ENCODE measurements at places on chromosomes 4 and X. TPM values are rescaled to one million over a fixed set of nuclear protein-coding genes. Genes with fewer than 3 reads are reported as not detected.
A peak's percentile ranks its signal among the peaks of the same experiment; 100 is the strongest.

- no peak for DNase-seq
- peaks cover 22% of the 10 kb centered on the region for H3K4me1 ChIP-seq
- no peak overlapping the region for H3K4me3 ChIP-seq
- no peaks in the 10 kb centered on the region for H3K27me3 ChIP-seq
Measured at GRCh38 chrX:19889582-19890342, 2.4 kb upstream of the SH3KBP1 start.

DNA sequence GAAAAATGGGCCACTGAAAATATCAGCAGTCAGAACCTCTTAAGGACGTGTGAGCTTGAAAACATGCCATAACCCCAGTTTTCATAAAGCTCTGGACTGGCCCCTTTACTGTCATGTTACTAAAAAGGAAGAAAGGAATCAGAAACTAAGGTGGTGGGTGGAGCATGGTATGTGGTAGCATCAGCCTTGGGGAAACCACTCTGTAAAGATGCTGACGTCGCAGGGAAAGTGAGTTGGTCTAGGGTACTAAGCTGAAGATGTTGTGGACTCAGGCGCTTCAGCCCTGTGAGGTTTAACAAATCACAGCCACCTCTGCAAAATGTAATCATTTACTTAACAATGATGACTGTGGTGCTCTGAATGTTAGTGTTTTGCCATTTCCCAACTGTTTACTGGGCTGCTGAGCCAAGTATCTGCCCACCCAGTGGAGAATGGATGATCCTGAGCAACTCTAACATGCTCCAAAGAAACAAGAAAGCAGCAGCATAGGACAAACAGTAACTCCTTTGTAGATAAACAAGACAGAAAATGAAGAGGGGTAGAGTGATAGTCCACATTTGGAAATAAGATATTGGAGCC is 33.4 kb downstream of the C4orf54 start:
- peak; percentile 11 for DNase-seq
- peaks cover 9% of the 10 kb centered on the region for H3K4me1 ChIP-seq
- no peak overlapping the region for H3K27ac ChIP-seq

- H3K4me1 ChIP-seq: peaks cover 82% of the 10 kb centered on the region
- H3K4me3 ChIP-seq: no peak overlapping the region
- H3K27ac ChIP-seq: no peak overlapping the region
- peaks cover 62% of the 10 kb centered on the region for H3K36me3 ChIP-seq
Measured at GRCh38 chr4:102531462-102531861, 30.3 kb downstream of the NFKB1 start.

The SSX2 gene
- total RNA-seq: not detected

DNA sequence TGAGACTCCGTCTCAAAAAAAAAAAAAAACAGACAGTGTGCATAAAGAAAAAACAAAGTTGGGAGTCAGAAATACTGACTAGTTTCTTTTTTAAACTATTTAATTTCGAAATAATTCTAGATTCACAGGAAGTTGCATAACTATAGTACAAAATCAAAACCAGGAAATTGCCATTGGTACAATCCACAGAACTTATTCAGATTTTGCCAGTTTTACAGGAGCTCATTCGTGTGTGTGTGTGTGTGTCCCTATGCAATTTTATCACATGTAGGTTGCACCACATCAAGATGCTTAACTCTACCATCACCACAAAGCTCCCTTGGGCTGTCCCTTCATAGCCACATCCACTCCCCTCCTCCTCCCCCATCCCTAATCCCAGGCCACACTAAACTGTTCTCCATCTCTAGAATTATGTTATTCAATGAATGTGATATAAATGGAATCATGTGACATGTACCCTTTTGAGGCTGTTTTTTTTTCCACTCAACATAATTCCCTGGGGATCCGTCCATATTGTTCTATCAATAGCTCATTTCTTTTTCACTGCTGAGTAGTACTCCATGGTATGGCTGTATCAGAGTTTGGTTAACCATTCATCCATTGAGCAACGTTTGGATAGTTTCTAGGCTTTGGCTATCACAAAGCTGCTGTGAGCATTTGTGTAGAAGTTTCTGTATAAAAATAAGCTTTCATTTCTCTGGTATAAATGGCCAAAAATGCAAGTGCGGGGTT is 16.3 kb upstream of the DDX3X start:
- H3K4me1 ChIP-seq: no peaks in the 10 kb centered on the region
- DNase-seq: no peak
- no peak overlapping the region for H3K4me3 ChIP-seq

DNA sequence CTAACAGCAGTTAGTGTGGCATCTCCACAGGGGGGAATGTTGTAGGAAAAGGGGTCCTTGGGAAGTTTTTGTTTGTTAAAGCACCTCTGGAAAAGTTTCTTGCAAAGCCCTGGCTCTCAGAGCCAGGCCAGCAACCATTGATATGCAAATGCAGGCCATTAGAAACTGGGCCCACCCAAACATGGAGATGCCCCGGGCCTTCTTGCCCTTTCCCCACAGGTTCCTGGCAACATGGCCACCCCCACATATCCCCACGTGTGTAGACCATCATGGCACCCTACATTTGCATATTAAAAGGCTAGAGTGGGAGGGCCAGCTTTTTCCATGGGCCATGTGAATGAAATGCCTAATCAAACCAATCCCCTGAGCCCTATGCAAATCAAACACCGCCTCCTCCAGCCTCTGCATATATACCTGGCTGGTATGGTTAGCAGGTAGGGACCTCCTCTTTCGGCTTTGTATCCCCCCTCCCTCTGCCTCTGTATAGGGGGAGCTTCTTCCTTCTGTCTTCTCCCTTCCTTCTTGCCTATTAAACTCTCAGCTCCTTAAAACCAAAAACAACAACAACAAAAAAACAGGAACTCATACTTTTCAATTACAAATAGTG is 44.0 kb upstream of the ZCCHC13 start:
- no peak overlapping the region for H3K27ac ChIP-seq
- no peak overlapping the region for H3K4me3 ChIP-seq
- peaks cover 52% of the 10 kb centered on the region for H3K36me3 ChIP-seq
- no peaks in the 10 kb centered on the region for H3K27me3 ChIP-seq
- no peak for DNase-seq

DNA sequence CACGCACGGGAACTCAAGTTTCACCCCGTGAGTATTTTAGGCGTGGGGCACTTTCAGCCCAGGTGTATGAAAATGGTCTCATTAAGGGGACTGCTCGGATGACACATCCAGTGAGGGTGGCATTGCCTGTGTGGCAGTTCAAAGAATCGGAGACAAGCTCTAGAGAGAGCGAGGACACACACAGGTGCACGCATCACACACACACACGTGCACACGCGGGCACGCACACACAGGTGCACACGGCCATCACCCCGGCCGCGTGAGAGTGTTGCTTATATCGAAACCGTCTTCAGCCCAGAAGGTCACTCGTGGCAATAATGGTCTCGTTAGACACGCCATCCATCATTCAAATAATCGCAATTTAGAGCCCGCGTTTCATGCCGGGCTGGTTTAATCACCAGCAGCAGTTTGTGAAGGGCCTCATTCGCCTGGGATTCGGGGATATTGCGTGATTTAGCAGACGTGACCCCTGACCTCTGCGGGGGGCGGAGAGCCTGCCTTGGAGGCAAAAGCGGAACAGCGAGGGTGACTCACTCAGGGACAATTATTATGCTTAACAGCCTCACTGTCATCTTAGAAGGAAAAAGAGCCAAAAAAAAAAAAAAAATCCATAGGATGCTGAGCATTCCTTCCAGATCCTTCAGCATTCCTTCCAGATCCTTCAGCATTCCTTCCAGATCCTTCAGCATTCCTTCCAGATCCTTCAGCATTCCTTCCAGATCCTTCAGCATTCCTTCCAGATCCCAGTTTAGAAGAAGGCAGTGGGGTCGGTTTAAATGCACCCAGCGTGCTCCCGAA is 89.4 kb upstream of the PPP2R3B start:
- no peaks in the 10 kb centered on the region for H3K36me3 ChIP-seq
- H3K4me1 ChIP-seq: no peaks in the 10 kb centered on the region
- H3K27ac ChIP-seq: no peak overlapping the region
- H3K4me3 ChIP-seq: no peak overlapping the region

GRCh38 chr4:24564488-24564887 is 19.9 kb downstream of the DHX15 start:
- no peak overlapping the region for H3K4me3 ChIP-seq
- no peak for DNase-seq
- H3K27me3 ChIP-seq: no peaks in the 10 kb centered on the region

The SLC25A53 gene
- 6.3 TPM for total RNA-seq

DNA sequence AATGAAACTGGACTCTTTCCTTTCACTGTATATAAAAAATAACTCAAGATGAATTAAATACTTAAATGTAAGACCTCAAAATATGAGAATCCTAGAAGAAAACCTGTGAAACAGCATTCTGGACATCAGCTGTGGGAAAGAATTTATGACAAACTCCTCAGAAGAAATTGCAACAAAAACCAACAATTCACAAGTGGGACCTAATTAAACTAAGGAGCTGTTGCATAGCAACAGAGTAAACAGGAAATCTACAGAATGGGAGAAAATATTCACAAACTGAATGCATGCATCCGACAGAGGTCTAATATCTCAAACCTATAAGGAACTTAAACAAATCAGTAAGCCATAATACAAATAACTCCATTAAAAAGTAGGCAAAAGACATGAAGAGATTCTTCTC is 851.7 kb upstream of the PCDH10 start:
- H3K36me3 ChIP-seq: no peaks in the 10 kb centered on the region
- H3K27ac ChIP-seq: no peak overlapping the region
- H3K4me3 ChIP-seq: no peak overlapping the region
- DNase-seq: no peak
- H3K27me3 ChIP-seq: no peaks in the 10 kb centered on the region

The TEX11 gene
- total RNA-seq: not detected

DNA sequence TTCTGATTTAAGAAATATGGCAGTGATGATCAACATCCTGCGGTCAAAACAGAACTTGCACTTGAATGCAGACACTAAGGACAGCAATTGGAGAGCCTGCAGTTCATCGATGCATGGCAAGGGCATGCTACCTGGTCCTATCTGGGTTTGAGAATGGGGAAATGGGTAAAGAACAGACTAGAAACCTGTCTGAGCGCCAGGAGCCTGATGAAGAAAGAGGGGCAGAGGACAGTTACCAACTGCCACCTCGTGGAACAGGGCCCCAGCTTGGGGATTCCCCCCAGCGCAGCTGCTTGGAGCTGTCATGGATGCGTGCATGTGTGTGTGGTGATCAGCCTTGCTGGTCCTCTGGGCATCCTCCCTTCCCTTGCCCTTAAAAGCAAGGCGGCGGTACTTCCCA is 30.2 kb upstream of the NKRF start:
- no peak for DNase-seq
- no peaks in the 10 kb centered on the region for H3K27me3 ChIP-seq
- peaks cover 61% of the 10 kb centered on the region for H3K36me3 ChIP-seq
- H3K27ac ChIP-seq: no peak overlapping the region

- H3K27me3 ChIP-seq: no peaks in the 10 kb centered on the region
- no peak overlapping the region for H3K4me3 ChIP-seq
- H3K36me3 ChIP-seq: no peaks in the 10 kb centered on the region
- no peaks in the 10 kb centered on the region for H3K4me1 ChIP-seq
- no peak overlapping the region for H3K27ac ChIP-seq
Measured at GRCh38 chr4:94959307-94959706, 201.6 kb downstream of the BMPR1B start.

The TKTL2 gene
- not detected for total RNA-seq

DNA sequence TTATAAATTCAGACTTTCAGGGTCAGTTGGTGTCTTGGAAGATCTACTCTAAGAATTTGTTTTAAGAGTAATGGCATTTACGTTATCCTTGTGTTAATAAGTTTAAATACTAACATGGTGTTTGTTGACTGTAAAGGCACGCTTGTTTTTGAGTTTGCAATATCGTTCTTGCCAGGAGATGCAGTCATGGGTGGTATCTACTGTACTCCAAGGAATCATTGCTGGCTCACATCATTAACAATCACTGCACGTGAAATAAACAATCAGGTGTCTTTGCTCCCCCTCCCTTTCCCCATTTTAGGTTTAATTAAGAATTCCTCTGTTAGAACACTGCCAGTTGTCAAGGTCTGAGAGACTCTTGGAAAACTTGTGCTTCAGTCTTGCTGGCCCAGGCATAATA is 1.6 kb downstream of the HHIP start:
- no peak overlapping the region for H3K27ac ChIP-seq
- no peaks in the 10 kb centered on the region for H3K36me3 ChIP-seq
- peaks cover 62% of the 10 kb centered on the region for H3K27me3 ChIP-seq
- H3K4me3 ChIP-seq: peak overlapping the region; percentile 74

DNA sequence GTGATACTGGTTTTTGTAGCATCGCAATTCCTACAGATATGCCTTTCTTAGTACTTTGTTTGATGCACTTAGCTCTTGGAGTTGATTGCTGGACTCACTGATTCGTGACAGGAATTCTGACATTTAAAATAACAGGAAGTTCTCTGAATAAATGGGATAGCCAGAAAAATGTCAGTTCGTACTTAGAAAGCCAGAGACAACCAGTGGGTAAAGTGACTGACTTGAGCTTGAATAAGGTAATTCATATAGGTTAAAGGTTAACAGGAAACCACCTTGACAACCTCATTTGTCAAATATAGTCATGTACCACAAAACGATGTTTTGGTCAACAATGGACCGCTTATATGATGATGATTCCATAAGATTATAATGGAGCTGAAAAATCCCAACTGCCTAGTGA is 181.4 kb downstream of the RPA4 start:
- H3K27ac ChIP-seq: no peak overlapping the region
- no peak overlapping the region for H3K4me3 ChIP-seq
- H3K36me3 ChIP-seq: peaks cover 3% of the 10 kb centered on the region
- no peak for DNase-seq
- H3K4me1 ChIP-seq: peaks cover 4% of the 10 kb centered on the region
- no peaks in the 10 kb centered on the region for H3K27me3 ChIP-seq

DNA sequence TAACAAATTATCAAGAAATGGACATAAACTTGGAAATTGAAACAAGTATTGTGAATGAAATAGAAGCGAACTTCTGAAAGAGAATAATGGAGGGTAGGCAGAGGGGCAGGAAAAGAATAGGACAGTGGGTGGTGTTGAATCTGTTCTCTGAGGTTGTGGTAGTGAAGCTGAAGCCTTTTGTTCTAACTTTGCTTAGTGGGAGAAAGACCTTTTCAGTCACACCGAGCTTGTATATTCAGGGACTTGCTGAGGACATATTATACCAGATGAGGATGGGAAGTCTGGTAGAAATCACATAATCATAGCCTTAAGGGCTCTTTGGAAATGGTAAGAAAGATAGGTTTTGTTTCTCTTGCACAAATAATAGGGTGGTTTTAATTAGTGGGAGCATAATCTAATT is 115.4 kb upstream of the NDST4 start:
- H3K27me3 ChIP-seq: no peaks in the 10 kb centered on the region
- H3K4me1 ChIP-seq: no peaks in the 10 kb centered on the region
- H3K36me3 ChIP-seq: no peaks in the 10 kb centered on the region
- H3K27ac ChIP-seq: no peak overlapping the region
- H3K4me3 ChIP-seq: no peak overlapping the region

All from activated CD4-positive, alpha-beta T cell treated with anti-CD3 and anti-CD28 coated beads, Interleukin-2, amount 10 ng/mL, durations not matched to agents 7 days and 5 days (primary cell).